ENCODE measurements at places on chromosomes 4 and X.
A peak's percentile ranks its signal among the peaks of the same experiment; 100 is the strongest.

DNA sequence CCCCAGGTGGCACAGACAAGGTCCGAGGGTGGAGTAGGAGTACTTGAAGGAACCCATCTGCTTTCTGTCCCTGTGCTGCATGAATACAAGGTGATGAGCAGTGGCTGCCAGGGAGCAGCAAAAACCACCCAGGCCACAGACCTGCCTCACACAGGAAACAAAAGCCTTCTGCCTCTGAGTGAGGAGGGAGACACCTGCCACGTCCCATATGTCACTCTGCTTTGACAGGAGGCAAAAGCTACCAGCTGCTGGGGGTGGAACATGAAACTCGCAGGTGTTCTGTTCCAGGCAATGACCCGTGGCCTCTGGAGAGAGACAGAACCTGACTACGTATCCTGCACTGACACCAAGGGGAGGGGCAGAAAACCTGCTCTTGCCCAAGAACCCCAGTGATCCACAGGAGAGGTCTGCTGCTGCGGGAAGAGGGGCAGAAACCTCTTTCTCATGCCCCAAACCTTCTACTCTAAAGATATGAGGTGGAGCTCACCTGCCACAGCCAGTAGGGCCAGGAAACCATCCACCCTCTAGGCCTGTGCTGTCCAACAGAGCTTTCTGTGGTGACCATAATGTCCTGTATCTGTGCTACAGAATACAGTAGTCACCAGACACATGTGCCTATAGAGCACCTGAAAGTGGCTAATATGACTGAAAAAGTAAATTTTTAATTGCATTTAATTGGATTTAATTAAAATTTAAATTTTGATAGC, 172.9 kb downstream of the PRDM5 start:
- DNase-seq = no peak

GRCh38 chr4:2295500-2295899, 33.6 kb upstream of the MXD4 start:
- no peak for DNase-seq

DNA sequence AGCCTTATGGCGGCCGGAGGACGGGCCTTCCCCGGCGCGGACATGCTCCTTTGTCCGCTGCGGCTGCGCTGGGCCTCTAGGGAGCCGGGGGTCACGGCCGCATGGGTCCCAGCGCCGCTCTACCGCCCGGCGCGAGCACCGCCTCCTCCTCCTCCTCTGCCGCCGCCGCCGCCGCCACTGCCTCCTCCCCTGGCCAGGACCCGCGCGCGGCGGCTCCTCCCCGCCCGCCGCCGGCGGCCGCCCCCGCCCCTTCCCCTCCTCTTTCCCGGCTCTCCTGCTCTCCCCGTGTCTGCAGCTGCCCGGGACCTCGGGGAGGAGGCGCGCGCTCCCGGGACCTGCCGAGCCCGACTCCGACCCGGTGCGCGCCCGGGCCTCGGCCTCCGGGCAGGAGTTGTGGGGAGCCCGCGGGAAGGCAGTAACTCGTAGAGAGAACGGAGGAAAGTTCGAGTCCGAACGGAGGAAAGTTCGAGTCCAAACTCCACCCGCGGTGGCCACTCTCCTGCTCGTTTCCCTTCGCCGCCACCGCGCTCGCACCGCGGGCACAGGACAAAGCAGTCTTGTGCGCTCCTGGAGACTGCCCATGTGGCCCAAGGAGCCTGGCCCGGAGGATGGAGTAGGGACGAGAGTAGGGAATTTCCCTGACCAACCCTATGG, at the start of gene ADGRA3:
Gene ADGRA3, minus strand, starts transcription at position 179 of the 654 bp plus-strand sequence. CDS start 282 bp downstream, outside the sequence.
- DNase-seq = peak; percentile 90

- DNase-seq = no peak
Measured at GRCh38 chr4:163595580-163595979, 101.1 kb downstream of the TMA16 start.

DNA sequence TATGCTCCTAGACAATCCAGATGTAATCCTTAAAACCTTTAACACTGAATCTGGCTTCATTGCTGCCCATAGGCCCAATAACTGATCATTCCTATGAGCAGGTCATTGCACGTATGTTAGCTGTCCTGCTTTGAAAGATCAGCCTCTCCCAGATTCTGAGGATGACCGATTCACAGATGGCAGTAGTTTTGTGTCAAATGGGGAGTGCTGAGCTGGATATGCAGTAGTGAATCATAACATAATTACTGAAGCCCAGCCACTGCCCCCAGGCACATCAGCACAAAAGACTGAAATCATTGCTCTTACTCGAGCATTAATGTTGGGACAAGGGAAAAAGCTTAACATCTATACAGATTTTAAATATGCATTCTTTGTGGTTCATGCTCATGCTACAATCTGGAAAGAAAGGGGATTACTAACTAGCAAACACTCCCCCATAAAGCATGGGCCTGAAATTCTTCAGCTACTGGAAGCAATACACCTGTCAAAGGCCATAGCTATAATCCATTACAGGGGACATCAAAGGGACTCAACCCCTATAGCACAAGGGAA, 16.4 kb upstream of the ZNF280C start:
- DNase-seq = no peak

GRCh38 chr4:108261026-108261425, 92.3 kb upstream of the LEF1 start:
- DNase-seq = no peak

GRCh38 chr4:110631584-110632505, 9.0 kb upstream of the PITX2 start:
- peak; percentile 90 for DNase-seq
